ENCODE measurements at places on chromosomes 4 and X.

DNA sequence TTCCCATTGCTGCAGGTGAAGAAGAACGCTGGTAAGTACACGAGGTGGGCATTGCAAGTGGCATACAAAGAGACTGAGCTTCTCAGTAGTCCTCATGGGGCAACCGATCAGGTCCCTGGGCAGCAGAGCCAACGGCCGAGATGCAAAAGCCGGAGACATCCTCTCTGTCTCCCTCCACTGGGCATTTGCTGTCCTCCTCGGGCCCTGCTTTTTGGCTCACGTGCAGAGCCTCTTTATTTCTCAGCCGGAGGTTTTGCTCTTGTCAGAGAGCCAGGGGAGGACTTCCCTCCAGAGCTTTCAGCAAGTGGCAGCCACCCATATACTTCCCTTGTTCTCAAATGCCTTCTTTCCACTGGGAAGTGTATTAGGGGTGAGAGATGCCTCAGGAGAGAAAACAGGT, 18.0 kb downstream of the STARD8 start:
- DNase-seq: no peak

DNA sequence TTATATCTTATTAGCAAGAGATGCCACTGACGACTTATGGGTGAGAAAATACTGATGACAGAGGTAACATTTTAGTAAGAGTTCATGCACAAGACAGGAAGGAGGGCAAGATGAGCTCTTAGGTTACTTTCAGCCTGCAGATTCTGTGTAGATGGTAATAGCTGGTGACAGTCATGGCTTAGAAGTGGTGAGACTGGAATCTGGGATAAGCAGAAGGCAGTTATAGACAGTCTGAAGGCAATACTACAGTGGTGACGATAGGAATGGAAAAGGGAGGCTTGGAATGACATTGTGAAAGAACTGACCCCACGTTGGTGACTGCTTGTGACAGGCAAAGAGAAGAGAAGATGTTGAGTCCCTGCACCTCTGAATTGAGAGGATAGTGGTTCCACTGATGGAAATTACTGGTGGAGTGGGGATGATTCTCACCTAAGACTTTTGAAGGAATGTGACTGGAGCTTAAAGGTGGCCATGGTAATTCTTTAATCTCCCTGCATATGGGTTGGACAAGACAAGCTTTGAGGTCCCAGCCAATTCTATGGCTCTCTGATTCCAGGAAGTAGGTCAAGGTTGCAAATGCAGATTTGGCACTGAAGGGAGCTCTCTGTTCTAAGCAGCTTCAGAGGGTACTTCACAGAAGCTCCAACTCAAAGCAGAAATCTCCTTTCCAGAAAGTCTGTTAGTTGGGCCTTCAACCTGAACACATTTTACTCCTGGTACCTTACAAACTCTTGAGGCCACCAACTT, 99.7 kb downstream of the RASL11B start:
- no peak for DNase-seq

- no peak for DNase-seq
Observed at GRCh38 chrX:19535476-19535875, 20.2 kb upstream of the MAP3K15 start.

DNA sequence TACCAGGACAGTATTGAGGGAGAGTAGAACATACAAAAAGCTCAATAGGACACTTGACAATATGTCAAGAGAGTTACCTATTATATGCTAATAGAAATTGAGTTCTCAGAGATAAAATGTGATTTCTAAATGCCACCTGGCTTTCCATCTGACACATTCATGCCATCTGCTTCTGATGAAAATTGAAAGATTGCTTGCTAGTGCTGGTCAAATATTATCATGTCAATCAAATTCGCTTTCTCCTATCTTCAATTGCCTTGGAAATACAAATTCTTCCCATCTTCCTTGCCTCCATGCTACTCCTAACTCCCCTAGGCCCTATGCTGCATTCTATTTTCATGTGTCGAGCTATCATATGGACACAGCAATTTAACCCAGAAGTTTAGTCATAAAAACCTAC, 1076.9 kb downstream of the ARAP2 start:
- DNase-seq: no peak

DNA sequence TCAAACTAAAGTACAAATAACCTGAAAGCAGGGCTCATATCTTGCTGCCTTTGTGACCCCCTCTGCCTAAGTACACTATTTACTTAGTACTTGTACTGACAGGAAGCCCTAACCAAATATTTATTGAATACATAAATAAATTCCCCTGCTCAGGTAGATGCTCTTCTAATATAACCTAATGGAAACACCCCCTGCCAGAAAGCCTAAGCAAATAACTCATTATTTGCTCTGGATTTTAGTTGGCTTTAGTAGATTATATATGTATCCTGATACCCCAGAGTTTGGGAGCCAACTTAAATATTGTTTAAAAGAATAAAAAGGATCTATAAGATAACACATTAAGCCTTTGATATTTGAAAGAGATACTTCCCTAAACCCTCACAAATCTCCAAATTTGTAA, 318.2 kb downstream of the PPP1R2C start:
- no peak for DNase-seq

- DNase-seq: no peak
Observed at GRCh38 chr4:120728892-120729675, 193.4 kb downstream of the PRDM5 start.

- DNase-seq: no peak
Observed at GRCh38 chrX:119089619-119090018, 16.8 kb downstream of the CT47C1 start.

GRCh38 chr4:40846532-40846931, 96.8 kb downstream of the NSUN7 start:
- no peak for DNase-seq

- no peak for DNase-seq
Observed at GRCh38 chr4:182023469-182023868, 219.7 kb upstream of the TENM3 start.

DNA sequence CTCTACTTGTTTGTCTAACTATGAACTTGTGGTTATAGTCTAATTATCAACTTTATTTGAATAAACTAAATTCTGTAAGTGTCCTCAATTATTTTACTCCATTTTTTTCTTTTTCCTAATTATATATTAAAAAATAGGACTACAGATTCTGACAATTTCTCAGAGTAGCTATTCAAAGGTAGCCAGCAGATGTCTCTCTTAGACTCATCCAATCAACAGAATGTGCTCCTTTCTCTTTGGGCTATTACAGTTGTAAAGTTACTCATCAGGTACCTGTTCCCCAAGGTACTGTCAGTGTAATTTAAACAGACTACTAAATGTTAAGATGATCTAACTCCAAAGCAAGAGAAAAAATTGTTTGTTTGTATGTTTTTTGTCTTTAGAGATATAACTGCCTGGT, 248.6 kb downstream of the PCDH18 start:
- no peak for DNase-seq

- DNase-seq: no peak
Observed at GRCh38 chrX:106742805-106743204, 16.3 kb downstream of the RNF128 start.

DNA sequence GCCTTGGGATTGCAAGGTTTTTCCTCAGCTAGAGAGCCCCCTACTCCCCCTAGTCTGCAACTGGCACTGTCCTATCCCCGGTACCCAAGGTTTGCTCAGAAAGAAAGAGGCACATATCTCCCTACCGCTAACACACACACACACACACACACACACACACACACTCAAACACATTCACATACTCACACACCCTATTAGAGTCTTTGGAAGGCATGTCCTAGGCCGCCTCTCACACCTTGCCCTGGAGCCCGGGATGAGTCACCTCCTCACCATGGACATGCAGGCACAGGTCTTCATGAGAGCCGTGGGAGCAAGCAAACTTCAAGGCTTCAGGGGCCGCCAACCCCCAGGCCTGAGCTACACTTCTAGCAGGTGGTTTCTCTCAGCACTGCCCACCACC, 49.2 kb downstream of the PJA1 start:
- DNase-seq: no peak
